ENCODE measurements at places on chromosomes 6 and 20.

DNA sequence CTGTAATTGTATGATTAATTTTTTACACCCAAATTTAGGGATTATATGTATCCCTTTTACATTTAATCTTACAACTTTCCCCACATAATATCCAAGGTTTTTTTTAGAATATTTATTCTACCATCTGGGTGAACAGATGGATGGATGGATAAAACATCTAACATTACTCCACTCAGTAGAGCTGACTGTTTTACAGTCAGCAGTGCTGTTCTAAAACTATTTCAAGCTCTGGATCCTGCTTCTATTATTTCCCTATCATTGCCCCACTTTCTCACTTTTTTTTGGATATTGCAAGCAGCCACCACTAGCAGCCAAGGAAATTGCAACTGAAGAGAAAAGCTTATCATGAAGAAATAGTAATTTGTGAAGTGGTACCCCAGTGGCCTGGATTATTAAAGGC, 173.7 kb downstream of the ARHGAP18 start:
- DNase-seq = no peak

DNA sequence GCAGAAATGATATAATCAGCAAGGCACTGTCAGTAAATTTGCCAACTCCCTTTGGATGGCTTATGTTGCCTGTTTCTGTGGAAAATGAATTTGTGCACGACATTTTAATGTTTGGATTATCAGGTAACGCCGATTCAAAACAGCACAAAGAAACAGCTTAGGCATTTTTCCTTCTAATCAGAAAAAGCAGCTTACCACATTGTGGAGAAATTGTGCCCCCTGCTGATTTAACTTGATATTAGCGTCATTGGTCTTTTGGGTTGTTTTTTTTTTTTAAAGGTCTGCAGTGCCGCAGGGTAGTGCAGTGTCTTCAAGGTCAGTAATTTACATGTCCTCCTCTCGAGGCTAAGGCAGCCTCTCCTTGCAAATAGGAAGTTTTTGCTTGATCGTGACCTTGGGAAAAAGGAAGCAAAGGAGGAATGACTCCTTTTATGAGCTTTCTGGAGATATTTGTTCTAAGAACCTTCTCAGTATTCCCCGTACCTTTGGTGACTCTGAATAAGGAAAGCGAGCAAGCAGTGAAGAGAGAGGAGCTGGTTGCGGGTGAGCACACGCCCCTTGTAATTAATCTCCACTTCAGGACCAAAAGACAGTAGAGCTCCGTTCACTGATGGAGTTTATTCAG, 79.1 kb downstream of the ELOVL4 start:
- peak; percentile 54 for DNase-seq

GRCh38 chr20:4151991-4152695, 136.8 kb upstream of the RNF24 start:
- no peak for DNase-seq

DNA sequence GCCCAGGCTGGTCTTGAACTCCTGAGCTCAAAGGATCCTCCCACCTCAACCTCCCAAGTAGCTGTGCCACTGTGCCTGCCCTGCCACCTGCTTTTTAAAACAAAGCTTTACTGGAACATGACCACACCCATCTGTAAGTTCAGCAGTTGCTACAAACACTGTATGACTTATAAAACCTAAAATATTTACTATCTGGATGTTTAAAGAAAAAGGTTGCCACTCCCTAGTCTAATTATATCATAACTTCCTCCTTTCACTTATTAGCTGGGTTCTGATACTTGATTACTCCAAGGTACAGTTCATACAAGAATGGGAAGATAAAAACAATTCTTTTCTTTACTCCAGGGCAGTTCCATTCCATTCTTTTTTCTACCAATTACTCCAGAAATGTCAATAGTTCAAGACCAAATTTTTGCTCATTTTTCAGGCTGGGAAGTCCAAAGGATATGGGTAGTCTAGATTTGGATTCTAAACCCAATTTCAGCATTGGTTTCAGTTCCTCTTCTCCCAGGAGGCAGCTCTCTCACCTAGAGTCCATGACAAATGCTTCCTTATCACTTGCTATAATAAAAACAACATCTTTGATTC, 63.1 kb downstream of the SEC63 start:
- no peak for DNase-seq

DNA sequence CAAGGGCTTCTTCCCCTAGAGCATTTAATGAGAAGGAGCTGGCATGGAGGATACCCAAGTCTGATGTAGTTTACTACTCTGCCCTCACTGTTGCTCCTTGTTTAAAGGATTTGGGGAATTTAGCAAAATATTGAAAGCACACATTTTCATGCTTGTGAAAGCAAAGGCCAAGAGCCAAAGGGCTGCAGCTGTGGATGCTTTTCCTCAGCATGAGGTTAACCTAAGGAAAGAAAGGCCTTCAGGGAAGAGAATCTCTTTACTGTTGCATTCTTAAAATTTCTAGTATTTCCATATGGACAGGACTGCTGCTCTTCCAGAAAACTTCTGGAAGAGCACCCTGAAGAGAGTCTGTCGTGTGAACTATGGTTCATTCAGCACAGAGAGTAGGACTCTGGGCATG, 45.9 kb upstream of the SASH1 start:
- DNase-seq = no peak

DNA sequence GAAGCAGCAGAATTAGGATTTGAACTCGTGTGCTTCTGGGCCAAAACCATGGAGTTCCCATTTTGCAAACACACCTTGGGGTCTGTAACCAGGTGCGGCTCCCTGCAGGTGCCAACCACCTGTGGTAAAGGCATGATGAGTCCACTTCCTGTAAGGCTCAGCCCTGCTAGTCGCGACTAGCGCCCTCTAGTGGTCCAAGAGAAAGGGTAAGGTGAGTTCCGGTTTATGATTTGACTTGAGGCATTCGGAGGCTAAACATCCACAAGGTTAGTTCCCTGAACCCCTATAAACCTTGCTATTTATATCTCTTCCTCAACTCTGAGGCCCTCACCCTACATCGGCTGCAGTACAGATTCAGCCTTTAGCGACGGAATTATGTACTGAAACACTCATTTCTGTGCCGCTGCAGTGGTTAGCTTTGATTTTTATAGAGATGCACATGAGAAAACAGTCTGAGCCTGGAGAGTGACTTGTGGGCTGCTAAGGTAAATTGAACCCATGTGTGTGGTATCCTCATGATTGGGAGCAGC, 173.4 kb downstream of the PLCB1 start:
- DNase-seq = peak; percentile 29

GRCh38 chr6:49205526-49205925, 257.5 kb downstream of the MMUT start:
- DNase-seq = no peak

GRCh38 chr6:30202366-30202765, 10.8 kb downstream of the TRIM26 start:
- DNase-seq = no peak

GRCh38 chr6:148907573-148907972, 160.7 kb downstream of the UST start:
- no peak for DNase-seq

DNA sequence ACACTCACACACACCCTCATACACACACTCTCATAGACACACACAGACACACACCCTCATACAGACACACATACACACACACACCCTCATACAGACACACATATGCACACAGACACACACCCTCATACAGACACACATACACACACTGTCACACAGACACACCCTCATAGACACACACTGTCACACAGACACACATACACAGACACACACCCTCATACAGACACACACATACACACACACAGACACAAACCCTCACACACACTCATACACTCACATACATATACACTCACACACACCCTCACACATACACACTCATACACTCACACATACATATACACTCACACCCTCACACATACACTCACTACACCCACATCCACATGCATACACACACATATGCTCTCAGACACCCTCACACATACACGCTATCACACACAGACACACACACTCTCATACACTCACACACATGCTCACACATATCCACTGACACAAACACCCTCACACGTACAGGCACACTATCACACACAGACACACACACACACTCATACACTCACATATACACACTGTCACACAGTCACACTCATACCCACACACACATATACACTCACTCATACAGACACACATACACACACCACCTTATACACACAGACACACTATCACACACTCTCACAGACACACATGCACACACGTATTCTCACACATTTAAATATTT, 9.1 kb downstream of the ADIG start:
- DNase-seq = no peak

DNA sequence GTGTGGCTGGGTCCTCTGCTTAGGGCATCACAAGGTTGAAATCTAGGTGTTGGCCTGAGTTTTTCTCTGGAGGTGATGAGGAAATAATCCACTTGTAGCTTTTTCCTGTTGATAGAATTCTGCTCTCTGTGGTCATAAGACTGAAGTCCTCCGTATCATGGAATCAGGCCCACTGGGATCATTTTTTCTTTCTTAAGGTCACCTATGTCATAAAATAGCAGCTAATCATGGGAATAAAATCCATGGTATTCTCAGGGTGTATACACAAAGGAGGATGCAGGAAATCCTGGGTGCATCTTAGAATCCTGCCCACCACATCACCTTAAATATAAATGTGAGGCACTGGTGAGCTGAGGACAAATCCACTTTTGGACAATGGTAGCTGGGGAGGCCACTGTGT, 72.7 kb downstream of the PRDM1 start:
- DNase-seq = no peak

DNA sequence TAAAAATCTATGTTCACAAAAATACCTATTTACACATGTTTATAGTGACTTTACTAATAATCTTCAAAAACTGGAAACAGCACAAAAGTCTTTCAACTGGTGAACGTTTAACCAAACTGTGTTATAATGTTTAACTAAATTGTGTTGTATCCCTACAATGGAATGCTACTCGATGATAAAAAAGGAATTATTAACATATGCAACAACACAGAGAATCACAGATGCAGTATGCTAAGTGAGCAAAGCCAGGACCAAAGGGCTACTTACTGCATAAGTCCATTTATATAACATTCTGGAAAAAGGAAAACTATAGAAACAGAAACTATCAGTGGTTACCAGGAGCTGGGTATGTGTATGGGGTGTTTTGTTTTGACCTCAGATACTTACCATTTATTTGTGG, 602.2 kb upstream of the BTBD3 start:
- DNase-seq = no peak

DNA sequence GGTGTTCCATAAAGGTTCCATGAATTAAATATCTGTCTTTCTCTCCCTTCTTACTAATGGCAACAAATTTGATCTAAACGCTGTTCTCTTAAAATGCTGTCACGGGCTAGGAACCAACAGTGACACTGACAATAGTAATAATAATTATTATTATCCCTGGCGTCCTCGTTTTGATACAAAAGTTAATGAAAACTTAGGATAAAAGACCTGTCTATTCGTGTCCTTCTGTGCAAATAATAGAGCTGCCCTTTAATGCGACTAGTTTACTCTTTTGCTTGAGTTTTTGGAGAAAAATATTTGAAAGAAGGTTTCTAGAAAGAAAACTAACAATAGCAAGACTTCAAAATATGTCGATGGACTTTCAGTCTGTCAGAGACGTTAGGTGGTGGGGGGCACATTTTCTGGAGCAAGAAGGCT, 4.3 kb downstream of the VGLL2 start:
- no peak for DNase-seq

DNA sequence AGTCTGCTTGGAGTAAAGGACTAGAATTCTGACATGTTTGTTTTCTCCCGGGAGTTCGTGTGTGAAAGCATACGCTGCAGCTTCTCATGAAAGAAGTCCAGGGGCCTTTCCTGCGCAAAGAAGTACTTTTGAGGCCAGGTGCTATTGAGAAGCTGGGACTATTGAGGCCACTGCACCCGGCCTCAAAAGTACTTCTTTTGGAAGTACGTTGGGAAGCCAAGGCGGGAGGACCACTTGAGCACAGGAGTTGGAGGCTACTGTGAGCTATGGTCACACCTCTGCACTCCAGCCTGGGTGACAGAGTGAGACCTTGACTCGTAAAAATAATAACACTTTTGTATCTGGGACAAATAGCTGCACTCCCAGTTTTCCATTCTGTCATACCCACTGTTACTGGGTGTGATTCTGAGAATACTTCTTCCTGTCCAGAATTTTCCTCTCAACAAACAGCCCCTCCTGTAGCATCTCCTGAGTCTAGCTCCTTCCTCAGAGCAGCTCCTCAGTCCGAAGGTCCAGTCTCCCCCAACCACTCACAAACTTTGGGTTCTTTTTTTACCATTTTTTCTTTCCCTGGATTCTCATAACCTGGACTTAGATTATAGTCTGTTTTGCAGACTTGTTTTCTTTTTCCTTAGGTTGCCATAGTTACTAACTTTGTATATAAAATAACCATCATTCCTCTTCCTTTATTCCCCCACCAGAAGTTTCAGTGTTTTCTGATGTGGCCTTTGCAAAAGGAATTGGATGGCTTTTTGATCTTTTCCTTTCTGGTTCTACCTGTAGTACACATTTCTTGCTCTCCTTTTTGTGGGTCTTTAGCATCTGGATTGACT, 12.7 kb downstream of the STK35 start:
- DNase-seq = no peak

DNA sequence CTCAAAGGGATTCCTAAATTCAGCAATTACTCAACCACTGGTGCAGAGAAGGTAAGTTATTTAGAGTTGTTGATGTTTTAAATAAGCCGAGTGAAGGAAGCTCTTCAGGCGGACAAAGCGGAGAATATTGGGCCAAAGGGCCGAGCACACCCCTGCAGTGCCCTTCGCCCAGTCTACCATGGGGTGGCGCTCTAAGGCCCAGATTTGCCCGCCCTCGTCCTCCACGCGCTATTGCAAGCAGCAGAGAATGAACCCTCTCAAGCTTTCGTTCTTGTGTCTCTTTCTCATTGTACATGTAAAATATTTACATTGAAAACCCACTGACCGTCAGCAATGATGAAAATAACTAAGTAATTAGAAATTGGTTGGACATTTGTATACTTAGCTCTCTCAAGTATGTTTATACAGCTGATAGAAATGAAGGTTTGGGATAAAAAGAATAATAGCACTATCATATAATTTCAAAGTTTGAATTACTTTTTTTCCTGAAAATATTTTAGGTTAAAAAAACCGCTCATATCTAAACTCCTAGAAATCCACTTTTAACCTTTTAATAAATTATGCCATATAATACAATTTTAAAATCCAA, 195.0 kb upstream of the CEP162 start:
- DNase-seq = no peak

GRCh38 chr20:47035026-47035590, 140.5 kb downstream of the EYA2 start:
- DNase-seq = no peak

GRCh38 chr6:53009056-53009455, 14.0 kb upstream of the GSTA4 start:
- DNase-seq = no peak

All from NCI-H510A treated with DMSO at 0.1 percent for 48 hours (cell line).